ENCODE measurements at places on chromosomes 12 and 14. TPM values are rescaled to one million over a fixed set of nuclear protein-coding genes. Genes with fewer than 3 reads are reported as not detected.

The FAM186B gene
- 0.75 TPM for total RNA-seq

The CCDC85C gene
- total RNA-seq, result 22.6 TPM

The KIF5A gene
- total RNA-seq, result 0.14 TPM

The PRPH gene
- not detected for total RNA-seq

The ITGA7 gene
- total RNA-seq, result 14.7 TPM

The KRT72 gene
- not detected for total RNA-seq

The RHEBL1 gene
- 1.1 TPM for total RNA-seq

The GNB3 gene
- total RNA-seq, result 0.32 TPM

The WNT5B gene
- total RNA-seq, result 2.3 TPM

The SEC23A gene
- 61.0 TPM for total RNA-seq

The RBP5 gene
- 7.1 TPM for total RNA-seq

The OR4E2 gene
- total RNA-seq, result not detected

The VDR gene
- total RNA-seq, result 28.7 TPM

The ADCY4 gene
- total RNA-seq, result 54.5 TPM

The MYF6 gene
- not detected for total RNA-seq

The CLEC4A gene
- 8.3 TPM for total RNA-seq

- H3K27me3 ChIP-seq, result no peaks in the 10 kb centered on the region
- no peaks in the 10 kb centered on the region for H3K4me1 ChIP-seq
- no peak overlapping the region for H3K27ac ChIP-seq
Measured at GRCh38 chr12:94730847-94731246, 80.5 kb upstream of the TMCC3 start.

- peaks cover 3% of the 10 kb centered on the region for H3K4me1 ChIP-seq
- DNase-seq, result no peak
- no peak overlapping the region for H3K4me3 ChIP-seq
- no peaks in the 10 kb centered on the region for H3K27me3 ChIP-seq
- no peak overlapping the region for H3K27ac ChIP-seq
Measured at GRCh38 chr12:26730481-26731350, 102.3 kb downstream of the ITPR2 start.

DNA sequence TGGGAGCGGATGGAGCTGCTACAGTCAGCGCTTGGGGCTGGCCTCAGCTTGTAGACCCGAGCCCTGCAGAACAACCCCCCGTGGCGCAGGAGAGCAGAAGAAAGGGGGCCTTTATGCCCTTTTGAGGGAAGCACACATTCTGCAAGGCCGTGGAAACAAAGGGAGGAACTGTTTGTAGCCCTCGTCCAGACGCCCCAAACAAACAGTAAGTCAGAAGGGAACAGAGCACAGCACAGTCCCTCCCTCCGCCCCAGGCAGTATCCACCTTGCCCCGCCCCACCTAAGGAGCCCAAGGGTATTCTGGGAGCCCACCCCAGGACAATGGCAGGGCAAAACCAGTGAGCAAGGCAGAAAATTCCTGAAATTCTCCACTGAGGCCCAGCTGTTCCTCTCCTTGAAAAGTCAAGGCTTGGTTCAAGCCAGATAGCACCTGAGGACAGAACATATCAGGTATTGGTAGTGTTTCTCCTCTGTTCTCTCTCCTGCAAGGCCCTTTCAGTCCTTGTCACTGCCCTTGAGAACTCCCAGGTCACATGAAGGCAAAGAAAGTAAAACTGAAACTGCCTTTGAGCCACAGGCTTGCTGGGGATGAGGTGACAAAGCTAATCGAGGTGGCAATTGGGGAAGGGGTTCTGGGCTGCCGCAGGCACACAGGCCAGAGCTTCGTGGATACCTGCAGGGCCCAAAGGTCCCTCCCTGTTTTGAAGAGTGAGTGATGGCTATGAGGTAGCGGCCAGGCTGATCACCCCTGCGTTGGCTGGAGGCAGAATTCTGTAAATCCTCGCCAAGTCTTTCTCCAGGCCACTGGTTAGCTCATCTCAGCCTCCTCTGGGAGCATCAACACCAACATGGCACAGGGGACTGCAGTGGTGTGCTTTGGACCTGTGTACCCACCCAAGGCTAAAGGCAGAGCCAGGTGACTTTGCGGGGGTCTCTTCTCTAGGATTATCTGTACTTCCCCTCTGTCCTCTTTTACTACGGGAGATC lies 499 bp downstream of the DGLUCY start:
- no peaks in the 10 kb centered on the region for H3K27me3 ChIP-seq
- peak; percentile 80 for DNase-seq
- H3K4me1 ChIP-seq, result peaks cover 35% of the 10 kb centered on the region
- no peaks in the 10 kb centered on the region for H3K36me3 ChIP-seq
- H3K27ac ChIP-seq, result peak overlapping the region; percentile 94

- no peak for DNase-seq
- H3K4me1 ChIP-seq, result no peaks in the 10 kb centered on the region
- no peak overlapping the region for H3K27ac ChIP-seq
- H3K36me3 ChIP-seq, result no peaks in the 10 kb centered on the region
Measured at GRCh38 chr12:94795520-94795919, 145.2 kb upstream of the TMCC3 start.

GRCh38 chr14:22417914-22418313 lies 171.1 kb downstream of the DAD1 start:
- H3K27me3 ChIP-seq, result no peaks in the 10 kb centered on the region
- no peak overlapping the region for H3K27ac ChIP-seq
- no peaks in the 10 kb centered on the region for H3K4me1 ChIP-seq
- no peak for DNase-seq

GRCh38 chr14:72892103-72892878 lies 1.6 kb downstream of the DPF3 start:
- no peak for DNase-seq
- H3K4me3 ChIP-seq, result peak overlapping the region; percentile 90
- H3K4me1 ChIP-seq, result peaks cover 22% of the 10 kb centered on the region
- H3K27ac ChIP-seq, result no peak overlapping the region

- no peak overlapping the region for H3K27ac ChIP-seq
- DNase-seq, result no peak
- H3K4me1 ChIP-seq, result no peaks in the 10 kb centered on the region
Measured at GRCh38 chr12:92640691-92641090, 62.1 kb upstream of the PLEKHG7 start.

GRCh38 chr14:102140750-102141145 lies 1.1 kb downstream of the WDR20 start:
- DNase-seq, result no peak
- no peaks in the 10 kb centered on the region for H3K27me3 ChIP-seq
- H3K36me3 ChIP-seq, result no peaks in the 10 kb centered on the region
- H3K4me1 ChIP-seq, result peaks cover 23% of the 10 kb centered on the region
- H3K27ac ChIP-seq, result peak overlapping the region; percentile 86

DNA sequence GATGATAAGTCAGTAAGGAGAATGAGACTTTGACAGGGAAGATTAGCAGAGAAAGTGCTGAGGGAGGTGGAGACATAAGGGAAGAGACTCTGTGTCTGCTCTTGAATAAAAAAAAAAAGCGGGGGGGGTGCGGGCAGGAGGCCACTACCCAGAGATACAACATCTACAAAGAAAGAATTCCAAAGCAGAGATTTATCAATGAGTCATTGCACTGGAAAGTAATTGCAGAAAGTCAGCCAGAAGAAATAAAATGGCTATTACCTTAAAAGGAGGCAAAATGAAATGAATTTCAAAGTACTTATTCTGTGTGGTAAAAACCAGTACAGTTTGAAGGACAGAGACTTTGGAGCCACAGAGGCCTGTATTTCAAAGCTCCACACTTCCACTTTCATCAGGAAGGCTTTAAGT lies 267.1 kb upstream of the PRKD1 start:
- no peak for DNase-seq
- no peaks in the 10 kb centered on the region for H3K36me3 ChIP-seq
- H3K4me3 ChIP-seq, result no peak overlapping the region
- H3K27ac ChIP-seq, result no peak overlapping the region
- no peaks in the 10 kb centered on the region for H3K27me3 ChIP-seq

- DNase-seq, result no peak
- H3K36me3 ChIP-seq, result peaks cover 40% of the 10 kb centered on the region
- H3K4me1 ChIP-seq, result no peaks in the 10 kb centered on the region
Measured at GRCh38 chr12:55765736-55766290, 22.9 kb downstream of the GDF11 start.

GRCh38 chr14:23372509-23372908 lies at the start of gene IL25:
Gene IL25 (plus strand): TSS chr14:23372809.
- H3K4me1 ChIP-seq, result no peaks in the 10 kb centered on the region
- no peak within 1 kb of the TSS for H3K27ac ChIP-seq
- no peak within 1 kb of the TSS for H3K4me3 ChIP-seq
- no peaks in the 10 kb centered on the region for H3K36me3 ChIP-seq

DNA sequence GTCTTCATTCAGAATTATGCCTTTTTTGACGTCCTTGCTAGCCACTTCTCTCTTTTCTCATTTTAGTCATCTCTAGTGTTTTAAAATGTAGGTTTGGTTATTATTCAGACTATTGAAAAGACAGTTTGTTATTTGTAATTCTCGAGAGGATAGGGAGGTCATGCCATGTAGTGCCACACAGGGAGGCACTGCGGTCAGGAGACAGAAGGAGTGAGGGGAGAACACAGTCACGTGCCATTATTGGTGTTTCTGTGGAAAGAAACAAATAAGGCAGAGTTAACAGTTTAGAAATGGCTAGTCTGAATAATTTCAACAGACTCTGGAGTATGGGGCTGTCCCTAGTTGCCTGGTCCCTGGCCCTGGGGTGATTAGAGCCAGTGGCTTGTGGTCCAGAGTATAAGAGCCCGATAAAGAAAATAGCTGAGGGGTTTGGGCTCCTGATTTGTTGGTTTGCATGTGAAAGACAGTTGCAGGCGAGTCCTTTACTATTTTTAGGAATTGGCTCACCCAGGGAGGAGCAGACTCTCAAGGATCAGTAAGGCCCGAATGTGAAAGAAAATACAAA lies 278.1 kb upstream of the SEL1L start:
- no peak for DNase-seq
- H3K27ac ChIP-seq, result no peak overlapping the region
- no peaks in the 10 kb centered on the region for H3K4me1 ChIP-seq
- H3K27me3 ChIP-seq, result no peaks in the 10 kb centered on the region
- H3K36me3 ChIP-seq, result no peaks in the 10 kb centered on the region
- H3K4me3 ChIP-seq, result no peak overlapping the region

- H3K4me1 ChIP-seq, result peaks cover 6% of the 10 kb centered on the region
- H3K4me3 ChIP-seq, result no peak overlapping the region
- no peaks in the 10 kb centered on the region for H3K36me3 ChIP-seq
- DNase-seq, result no peak
Measured at GRCh38 chr12:98618952-98619351, 25.5 kb downstream of the SLC25A3 start.

- no peaks in the 10 kb centered on the region for H3K27me3 ChIP-seq
- H3K27ac ChIP-seq, result no peak overlapping the region
- no peaks in the 10 kb centered on the region for H3K4me1 ChIP-seq
- no peaks in the 10 kb centered on the region for H3K36me3 ChIP-seq
- no peak for DNase-seq
Measured at GRCh38 chr14:28488684-28489083, 277.9 kb upstream of the FOXG1 start.

GRCh38 chr12:30764251-30764650 lies 9.5 kb upstream of the CAPRIN2 start:
- no peaks in the 10 kb centered on the region for H3K36me3 ChIP-seq
- H3K4me3 ChIP-seq, result no peak overlapping the region
- DNase-seq, result no peak

GRCh38 chr12:4958697-4959375 lies 49.1 kb downstream of the KCNA1 start:
- DNase-seq, result no peak
- H3K4me3 ChIP-seq, result no peak overlapping the region
- H3K27me3 ChIP-seq, result peaks cover 37% of the 10 kb centered on the region
- H3K27ac ChIP-seq, result no peak overlapping the region

GRCh38 chr14:102616318-102616717 lies 23.9 kb downstream of the RCOR1 start:
- no peaks in the 10 kb centered on the region for H3K27me3 ChIP-seq
- peaks cover 17% of the 10 kb centered on the region for H3K4me1 ChIP-seq
- no peak for DNase-seq
- no peak overlapping the region for H3K27ac ChIP-seq

- H3K27ac ChIP-seq, result no peak overlapping the region
- peaks cover 98% of the 10 kb centered on the region for H3K27me3 ChIP-seq
- H3K4me3 ChIP-seq, result peak overlapping the region; percentile 51
- DNase-seq, result no peak
- no peaks in the 10 kb centered on the region for H3K36me3 ChIP-seq
- H3K4me1 ChIP-seq, result peaks cover 36% of the 10 kb centered on the region
Measured at GRCh38 chr14:60649875-60650372, 647 bp upstream of the SIX1 start.

- H3K27ac ChIP-seq, result no peak overlapping the region
- DNase-seq, result no peak
- no peaks in the 10 kb centered on the region for H3K36me3 ChIP-seq
- peaks cover 5% of the 10 kb centered on the region for H3K4me1 ChIP-seq
Measured at GRCh38 chr12:116604178-116604895, 45.2 kb downstream of the MAP1LC3B2 start.

GRCh38 chr12:79058342-79058741 lies 193.8 kb downstream of the SYT1 start:
- no peak overlapping the region for H3K27ac ChIP-seq
- H3K4me3 ChIP-seq, result no peak overlapping the region
- no peaks in the 10 kb centered on the region for H3K4me1 ChIP-seq
- no peaks in the 10 kb centered on the region for H3K36me3 ChIP-seq
- H3K27me3 ChIP-seq, result no peaks in the 10 kb centered on the region

GRCh38 chr14:53534841-53535240 lies 381.7 kb upstream of the DDHD1 start:
- no peak for DNase-seq
- no peaks in the 10 kb centered on the region for H3K36me3 ChIP-seq
- H3K27ac ChIP-seq, result no peak overlapping the region
- no peaks in the 10 kb centered on the region for H3K27me3 ChIP-seq

DNA sequence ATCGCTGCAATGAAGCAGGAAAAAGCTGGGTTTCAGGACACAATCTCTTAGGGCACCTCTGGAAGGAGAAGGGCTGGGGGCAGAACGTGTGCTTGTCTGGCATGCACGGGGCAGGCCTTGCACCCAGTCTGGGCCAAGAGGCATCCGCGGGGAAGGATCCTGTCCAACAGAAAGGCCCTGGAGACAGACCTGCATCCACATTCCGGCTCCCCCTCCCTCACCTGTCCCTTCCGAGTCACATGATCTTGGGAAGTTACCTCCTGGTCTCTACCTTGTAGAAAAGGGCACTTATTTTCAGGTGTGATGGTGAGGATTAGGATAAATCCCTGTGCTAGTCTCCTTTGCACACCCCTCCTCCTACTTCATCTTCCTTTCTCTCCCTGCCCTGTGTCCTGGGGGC lies 25.4 kb downstream of the CLMN start:
- no peaks in the 10 kb centered on the region for H3K36me3 ChIP-seq
- no peak for DNase-seq
- H3K27ac ChIP-seq, result no peak overlapping the region

DNA sequence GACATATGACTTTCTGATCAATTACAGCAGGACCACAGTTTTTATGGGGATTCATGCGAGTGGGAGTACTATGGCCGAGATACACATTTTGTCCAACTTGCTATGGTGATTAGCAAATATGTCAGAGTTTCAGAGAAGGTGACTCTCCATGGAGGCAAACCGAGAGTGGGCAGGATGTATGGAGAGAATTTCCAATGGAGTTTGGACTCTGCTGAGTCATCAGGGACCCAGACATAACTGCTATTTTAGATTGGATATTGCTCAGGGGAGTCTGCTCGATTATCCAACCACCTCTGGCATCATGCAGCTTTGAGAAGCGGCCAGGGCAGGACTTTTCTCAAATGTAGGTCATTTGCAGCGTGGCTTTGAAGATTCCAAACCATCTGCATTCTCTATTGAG lies 9.5 kb upstream of the GSG1 start:
- H3K4me1 ChIP-seq, result no peaks in the 10 kb centered on the region
- no peak overlapping the region for H3K27ac ChIP-seq
- H3K27me3 ChIP-seq, result no peaks in the 10 kb centered on the region

- H3K27me3 ChIP-seq, result no peaks in the 10 kb centered on the region
- H3K4me1 ChIP-seq, result no peaks in the 10 kb centered on the region
- H3K36me3 ChIP-seq, result no peaks in the 10 kb centered on the region
Measured at GRCh38 chr12:10140001-10140400, 10.0 kb upstream of the CLEC7A start.

All from upper lobe of right lung (tissue), 1 donor.